NCI-H2081 (cell line): ENCODE measurements at places on chromosomes 16 and 17.

DNA sequence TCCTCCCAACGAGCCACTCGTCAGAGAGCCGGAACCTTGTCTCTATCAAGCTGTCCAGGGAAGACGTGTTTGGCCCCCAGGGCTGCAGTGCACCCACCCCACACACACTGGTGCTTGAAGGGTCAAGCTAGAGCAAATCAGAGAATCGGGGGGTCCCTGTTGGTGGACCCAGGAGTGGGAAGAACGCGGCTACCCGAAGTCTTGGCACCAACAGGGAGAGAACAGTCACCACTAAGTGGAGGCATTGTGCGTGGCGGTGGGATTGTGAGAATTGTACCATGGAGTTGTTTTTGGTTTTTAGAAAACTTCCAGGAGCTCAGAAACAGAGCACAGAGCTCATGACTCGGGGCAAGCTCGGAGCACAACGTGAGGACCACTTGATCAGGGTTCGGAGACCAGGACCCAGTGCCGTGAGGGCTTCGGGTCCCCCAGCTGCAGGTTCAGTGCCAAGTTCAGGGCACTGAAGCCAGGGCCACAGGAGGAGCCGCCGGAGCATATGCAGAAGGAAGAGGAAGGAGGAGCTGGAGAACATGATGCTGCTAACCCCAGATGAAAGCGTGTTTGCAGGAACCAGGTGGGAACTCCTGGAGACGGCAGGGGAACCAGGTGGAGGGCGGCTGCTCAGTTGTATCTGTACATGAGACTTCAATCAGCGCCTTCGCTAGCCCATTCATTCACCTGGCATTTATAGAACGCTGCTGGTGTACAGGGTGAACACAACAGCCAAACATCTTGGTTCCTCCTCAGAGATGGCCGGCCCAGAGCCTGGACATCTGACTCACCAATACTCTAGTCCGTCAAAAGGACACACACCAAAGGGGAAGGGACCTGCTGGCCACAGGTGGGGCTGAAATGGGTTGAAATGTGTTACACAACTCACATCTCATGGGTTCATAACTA, 42.8 kb downstream of the METRNL start:
- DNase-seq, result no peak

DNA sequence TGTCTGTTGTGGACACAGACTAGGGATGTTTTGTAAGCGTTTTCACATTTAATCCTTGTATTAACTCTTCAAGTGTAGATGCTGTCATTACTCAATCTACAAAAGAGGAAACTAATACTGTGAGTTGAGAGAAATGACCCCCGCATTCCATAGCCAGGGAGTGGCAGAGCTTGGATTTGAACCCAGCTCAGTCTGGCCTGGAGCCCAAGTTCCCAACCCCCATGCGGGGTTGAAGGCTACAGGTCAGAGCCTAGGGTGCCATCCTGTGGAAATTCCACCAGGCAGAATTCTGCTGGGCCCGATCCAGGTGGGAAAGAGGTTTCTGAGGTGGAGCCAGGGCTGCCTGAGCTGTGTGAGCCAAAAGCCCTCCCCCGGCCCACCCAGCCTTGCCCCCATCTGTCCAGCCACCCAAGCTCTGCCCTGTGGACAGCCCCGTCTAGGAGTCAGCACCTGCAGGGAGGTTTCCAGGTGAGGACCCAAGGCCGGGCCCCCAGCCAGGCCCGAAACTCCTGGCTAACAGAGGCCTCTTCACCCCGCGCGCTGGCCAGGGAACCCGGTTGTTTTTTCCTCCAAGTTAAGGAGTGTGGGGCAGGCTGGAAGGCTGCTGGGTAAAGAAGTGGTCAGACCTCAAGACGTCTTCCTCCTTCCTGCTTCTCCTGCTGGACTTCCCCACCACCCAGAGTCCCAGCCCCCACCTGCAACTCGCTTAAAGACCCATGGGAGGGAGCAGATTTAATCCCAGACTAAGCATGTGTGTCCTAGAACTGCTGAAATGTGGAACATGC, 5.7 kb downstream of the MMP15 start:
- DNase-seq, result no peak

GRCh38 chr17:45107293-45108010, 24.9 kb downstream of the PLCD3 start:
- no peak for DNase-seq

DNA sequence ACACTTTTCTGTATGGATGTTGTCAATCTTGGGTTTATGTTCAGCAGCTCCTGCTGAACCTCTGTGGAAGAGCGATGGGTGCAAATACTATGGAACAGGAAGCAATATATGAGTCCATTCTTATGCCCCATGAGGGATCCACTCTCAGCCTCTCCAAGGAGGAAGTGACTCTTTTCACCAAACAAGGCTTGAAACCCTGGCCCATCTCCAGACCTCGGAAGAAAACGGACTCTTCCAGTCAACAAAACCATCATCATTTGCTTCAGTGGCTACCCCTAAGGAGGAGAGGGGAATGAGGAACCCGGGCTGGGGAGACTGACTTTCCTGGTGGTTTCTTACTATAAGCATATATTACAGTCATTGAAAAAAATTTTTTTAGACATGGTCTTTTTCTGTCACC, 206.2 kb downstream of the AXIN2 start:
- no peak for DNase-seq

DNA sequence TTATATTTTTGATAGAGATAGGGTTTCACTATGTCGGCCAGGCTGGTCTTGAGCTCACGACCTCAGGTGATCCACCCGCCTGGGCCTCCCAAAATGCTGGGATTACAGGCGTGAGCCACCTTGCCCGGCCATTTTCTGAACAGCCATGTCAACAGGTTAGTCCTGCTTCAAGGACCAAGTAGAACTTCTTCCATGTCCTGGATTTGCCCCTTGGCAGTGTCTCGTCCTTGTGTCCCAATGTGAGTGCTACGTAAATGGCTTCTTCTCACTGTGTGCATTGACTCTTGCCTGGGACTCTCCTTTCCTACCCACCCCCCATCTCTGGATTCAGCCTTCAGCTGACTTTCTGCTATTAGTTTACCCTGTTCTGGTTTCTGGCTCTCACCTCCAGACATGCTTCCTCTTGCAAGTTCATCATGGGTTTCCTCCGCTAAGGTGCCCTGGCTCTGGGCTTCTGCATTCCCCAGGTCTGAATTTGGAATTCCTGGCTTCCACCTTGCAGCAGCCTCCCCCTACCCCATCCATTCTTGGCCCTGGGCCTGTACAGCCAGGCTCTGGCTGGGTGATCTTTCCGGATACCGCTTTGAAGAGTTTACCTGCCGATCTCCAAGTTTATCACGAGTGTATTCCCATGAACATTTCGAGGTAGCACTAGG, 14.0 kb upstream of the IRF8 start:
- DNase-seq, result no peak

- no peak for DNase-seq
These were observed 110.1 kb downstream of the ADAMTS18 start for GRCh38 chr16:77324729-77325128.

GRCh38 chr17:49978501-49978900, 9.5 kb downstream of the DLX4 start:
- DNase-seq, result no peak

GRCh38 chr17:82134101-82134500, 36.1 kb upstream of the FASN start:
- DNase-seq, result no peak

GRCh38 chr17:34656801-34657200, 77.4 kb downstream of the TMEM132E start:
- no peak for DNase-seq

GRCh38 chr17:70771804-70772386, 602.6 kb downstream of the KCNJ2 start:
- DNase-seq, result no peak

- DNase-seq, result no peak
These were observed 815.5 kb upstream of the RBFOX1 start for GRCh38 chr16:6517020-6517720.
